ENCODE measurements at places on chromosomes 3 and 15. TPM values are rescaled to one million over a fixed set of nuclear protein-coding genes. Genes with fewer than 3 reads are reported as not detected.
A peak's percentile ranks its signal among the peaks of the same experiment; 100 is the strongest.

DNA sequence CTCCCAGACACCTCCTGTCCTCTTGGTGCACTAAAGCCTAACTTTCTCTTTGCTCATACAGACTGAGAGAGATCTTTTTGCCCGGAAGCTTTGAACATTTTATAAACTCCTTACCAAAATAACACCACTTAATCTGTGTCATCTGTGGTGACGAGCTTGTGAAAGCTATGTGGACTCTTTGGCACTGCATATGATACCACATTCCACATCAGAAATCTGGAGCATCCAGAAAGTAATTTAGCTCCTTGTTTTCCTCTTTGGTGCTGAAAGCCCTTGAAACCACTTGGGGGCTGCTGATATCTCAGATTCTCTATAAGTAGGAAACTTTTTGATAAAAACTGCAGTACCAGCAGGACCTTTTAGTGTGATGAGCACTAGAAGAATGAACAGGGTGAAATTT, 128.3 kb downstream of the ALCAM start:
- H3K4me1 ChIP-seq: no peaks in the 10 kb centered on the region
- peaks cover 7% of the 10 kb centered on the region for H3K36me3 ChIP-seq
- H3K27ac ChIP-seq: no peak overlapping the region
- H3K27me3 ChIP-seq: no peaks in the 10 kb centered on the region

DNA sequence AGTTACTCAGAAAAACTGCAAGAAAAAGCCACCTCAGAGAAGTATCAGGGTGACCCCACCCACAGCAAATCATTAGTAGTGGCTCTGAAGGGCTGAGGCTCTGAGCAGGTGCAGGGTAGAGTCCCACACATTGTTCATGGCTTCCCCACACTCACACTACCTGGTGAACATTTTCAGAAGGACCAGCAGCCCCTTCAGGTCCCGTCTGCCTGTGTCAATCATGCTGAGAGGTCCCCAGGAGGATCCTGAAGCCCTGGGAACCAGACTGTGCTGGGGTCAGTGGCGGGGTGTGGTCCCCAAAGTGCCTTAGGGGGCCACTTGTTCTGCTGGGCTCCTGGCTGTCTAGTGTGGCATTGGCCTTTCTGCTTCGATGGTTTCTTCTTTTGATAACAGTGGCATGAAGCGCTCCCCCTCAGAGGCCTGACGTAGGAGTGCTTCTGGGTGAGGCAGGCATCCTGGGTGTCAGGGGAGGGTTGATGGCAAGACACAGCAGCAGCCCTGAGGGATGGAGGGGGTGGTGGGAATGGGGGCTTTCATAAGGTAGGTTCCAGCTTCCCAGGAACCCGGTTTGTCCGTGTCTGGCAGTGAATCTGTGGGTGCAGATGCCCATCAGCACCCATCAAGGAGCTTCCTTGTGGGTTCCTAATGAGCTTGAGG, 19.0 kb upstream of the FANCD2 start:
- H3K27me3 ChIP-seq: peaks cover 3% of the 10 kb centered on the region
- H3K36me3 ChIP-seq: peaks cover 8% of the 10 kb centered on the region
- DNase-seq: no peak
- peaks cover 18% of the 10 kb centered on the region for H3K4me1 ChIP-seq
- H3K4me3 ChIP-seq: no peak overlapping the region

- no peak for DNase-seq
- no peak overlapping the region for H3K27ac ChIP-seq
- H3K27me3 ChIP-seq: no peaks in the 10 kb centered on the region
- H3K4me3 ChIP-seq: no peak overlapping the region
Observed at GRCh38 chr3:143464850-143465249, 345.3 kb downstream of the CHST2 start.

DNA sequence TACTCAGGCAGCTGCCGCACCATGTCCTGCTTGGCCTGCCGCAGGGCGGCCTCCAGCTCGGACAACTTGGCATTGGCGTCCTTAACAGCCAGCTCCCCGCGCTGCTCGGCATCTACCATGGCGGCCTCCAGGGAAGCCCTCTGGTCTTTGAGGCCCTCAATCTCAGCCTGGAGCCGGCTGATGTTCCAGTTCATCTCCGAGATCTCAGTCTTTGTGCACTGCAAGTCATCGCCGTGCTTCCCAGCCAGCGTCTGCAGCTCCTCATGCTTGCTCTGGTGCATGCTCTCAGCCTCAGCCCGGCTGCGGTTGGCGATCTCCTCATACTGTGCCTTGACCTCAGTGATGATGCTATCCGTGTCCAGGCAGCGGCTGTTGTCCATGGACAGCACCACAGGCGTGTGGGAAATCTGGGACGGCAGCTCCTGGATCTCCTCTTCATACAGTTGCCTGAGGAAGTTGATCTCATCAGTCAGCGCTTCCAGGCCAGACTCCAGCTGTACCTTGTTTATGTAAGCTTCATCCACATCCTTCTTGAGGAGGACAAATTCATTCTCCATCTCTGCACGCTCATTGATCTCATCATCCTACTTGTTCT, 15.5 kb upstream of the PSTPIP1 start:
- no peaks in the 10 kb centered on the region for H3K27me3 ChIP-seq
- no peak overlapping the region for H3K4me3 ChIP-seq
- peaks cover 19% of the 10 kb centered on the region for H3K4me1 ChIP-seq

DNA sequence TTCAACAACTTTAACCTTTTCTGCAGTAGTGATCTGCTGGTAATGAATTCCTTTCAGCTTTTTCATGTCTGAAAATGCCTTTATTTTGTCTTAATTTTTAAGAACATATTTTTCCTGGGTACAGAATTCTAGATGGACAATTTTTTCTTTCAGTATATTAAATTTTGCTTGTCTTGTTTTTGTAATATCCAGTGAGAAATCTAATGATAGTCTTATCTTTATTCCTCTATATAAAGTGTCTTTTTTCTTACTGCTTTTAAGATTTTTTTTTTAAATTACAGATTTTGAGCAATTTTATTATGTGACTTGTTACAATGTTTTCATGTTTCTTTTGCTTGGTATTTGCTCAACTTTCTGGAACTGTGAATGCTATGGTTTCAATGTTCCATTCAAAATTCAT, 38.1 kb downstream of the TCF12 start:
- no peaks in the 10 kb centered on the region for H3K27me3 ChIP-seq
- H3K27ac ChIP-seq: no peak overlapping the region
- no peak overlapping the region for H3K4me3 ChIP-seq
- peaks cover 28% of the 10 kb centered on the region for H3K4me1 ChIP-seq
- no peak for DNase-seq

DNA sequence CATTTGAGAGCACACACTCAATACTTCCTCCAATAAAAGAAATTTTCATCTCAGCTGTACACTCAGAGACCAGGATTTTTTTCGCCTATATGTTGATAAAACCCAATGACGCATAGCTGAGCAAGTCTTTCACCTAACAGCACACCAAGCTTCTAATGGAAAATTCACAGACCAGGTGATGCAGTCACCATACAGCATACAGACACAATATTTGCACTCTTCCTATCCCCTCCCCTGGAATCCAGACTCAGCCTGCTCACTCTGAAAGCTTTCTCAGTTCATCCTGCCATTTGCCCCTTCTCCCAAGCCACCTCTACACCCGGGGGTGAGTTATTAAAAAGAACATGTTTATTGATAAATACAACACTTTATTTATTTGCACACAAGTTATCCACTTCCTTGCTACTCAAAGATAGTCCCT, 1.7 kb downstream of the TBC1D5 start:
- peaks cover 45% of the 10 kb centered on the region for H3K4me1 ChIP-seq
- H3K27me3 ChIP-seq: no peaks in the 10 kb centered on the region
- no peak for DNase-seq
- peaks cover 12% of the 10 kb centered on the region for H3K36me3 ChIP-seq
- H3K4me3 ChIP-seq: peak overlapping the region; percentile 93

- peaks cover 57% of the 10 kb centered on the region for H3K4me1 ChIP-seq
- H3K36me3 ChIP-seq: peaks cover under 1% of the 10 kb centered on the region
- H3K4me3 ChIP-seq: peak overlapping the region; percentile 89
- peak; percentile 84 for DNase-seq
- H3K27me3 ChIP-seq: no peaks in the 10 kb centered on the region
Observed at GRCh38 chr3:36907911-36908646, 36.8 kb downstream of the TRANK1 start.

DNA sequence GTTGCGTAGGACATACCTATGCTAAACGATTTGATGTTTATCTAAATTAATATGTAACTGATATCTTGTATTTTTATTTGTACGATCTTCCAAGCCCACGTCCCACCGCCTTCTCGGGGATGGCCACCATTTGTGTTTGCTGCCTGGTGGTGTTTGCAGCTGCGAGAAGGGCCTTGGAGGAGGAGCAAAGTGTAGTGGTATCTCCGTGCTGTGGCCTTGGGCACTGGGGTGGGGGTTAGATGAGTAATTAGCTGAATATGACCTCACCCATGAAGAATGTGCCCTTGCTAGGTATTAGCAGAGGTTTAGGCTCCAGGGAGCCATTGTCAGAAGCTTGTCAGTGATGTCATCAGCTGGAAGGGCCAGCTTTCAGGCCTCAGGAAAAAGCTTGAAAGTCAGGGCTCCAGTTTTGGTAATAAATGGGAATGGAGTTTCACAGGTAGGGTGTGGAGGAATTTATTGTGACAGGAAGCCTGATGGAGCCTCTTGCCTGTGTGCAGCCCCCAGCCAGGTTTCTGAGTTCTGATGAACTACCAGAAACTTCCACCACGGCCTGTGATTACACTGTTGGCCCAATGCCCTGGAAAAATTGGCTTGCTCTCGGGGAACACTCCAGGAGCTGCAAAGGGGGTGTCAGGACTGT, 41.0 kb downstream of the FLNB start:
- H3K27ac ChIP-seq: no peak overlapping the region
- H3K4me1 ChIP-seq: peaks cover 38% of the 10 kb centered on the region
- no peaks in the 10 kb centered on the region for H3K27me3 ChIP-seq

GRCh38 chr3:178404961-178405360, 131.3 kb upstream of the KCNMB2 start:
- DNase-seq: no peak
- H3K4me1 ChIP-seq: no peaks in the 10 kb centered on the region
- H3K36me3 ChIP-seq: no peaks in the 10 kb centered on the region
- H3K27ac ChIP-seq: no peak overlapping the region
- no peak overlapping the region for H3K4me3 ChIP-seq
- H3K27me3 ChIP-seq: peaks cover 9% of the 10 kb centered on the region

DNA sequence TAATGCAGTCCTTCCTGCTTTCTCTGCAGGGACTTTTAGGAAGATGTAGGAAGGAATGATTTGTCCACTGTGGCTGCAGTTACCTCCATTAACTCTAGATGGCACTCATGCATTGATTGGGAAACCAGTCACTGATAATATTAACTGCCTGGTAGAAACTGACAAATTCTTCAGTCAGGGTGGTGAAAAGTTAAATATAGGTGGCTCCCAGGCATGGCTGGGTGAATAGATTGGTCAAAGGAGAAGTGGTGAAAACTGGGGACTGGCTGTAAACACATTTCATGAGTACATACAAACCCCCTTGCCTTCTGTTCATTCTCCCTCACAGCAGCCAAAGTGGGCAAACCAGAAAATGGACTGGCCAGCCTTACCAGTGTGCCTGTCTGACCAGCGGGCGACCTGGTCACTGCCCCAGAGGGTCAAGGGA, 333.4 kb downstream of the THSD4 start:
- H3K27ac ChIP-seq: no peak overlapping the region
- H3K4me1 ChIP-seq: no peaks in the 10 kb centered on the region
- H3K4me3 ChIP-seq: no peak overlapping the region
- H3K36me3 ChIP-seq: no peaks in the 10 kb centered on the region

DNA sequence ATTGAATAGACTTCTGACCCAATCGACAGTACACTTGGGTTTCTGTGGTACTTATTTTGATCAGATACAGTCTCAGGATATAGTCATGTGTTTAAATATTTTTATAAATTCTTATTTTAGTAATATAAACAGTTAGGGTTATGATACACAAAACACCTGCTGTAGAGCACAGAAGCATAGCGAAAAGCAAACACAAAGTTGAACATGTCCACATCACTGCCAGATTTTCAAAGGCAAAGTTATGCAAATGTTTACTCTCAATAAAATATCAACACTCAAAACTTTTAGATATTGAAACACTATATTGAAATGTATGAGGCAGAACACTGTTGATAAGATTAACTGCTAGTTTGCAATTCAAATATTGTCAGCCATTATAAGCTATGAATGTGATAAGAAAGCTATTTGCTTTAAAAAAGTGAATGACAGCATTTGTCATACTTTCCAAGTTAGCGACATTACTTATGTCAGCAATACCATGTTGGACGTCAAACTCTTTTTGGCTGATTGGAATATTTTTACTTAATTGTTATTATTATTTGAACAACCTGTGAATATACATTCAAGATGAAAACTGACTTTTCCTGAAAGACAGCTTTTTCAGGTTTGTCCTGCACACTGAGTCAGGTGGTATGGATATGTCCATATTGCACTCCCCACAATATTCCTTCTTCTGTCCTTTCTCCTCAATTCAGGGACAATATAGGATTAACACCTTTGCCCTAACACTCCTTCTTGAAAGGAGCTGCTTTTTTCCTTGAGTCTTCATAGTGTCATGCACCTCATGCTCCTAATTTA, 367.1 kb downstream of the EPHA3 start:
- H3K27ac ChIP-seq: no peak overlapping the region
- DNase-seq: no peak
- H3K4me1 ChIP-seq: no peaks in the 10 kb centered on the region
- H3K4me3 ChIP-seq: no peak overlapping the region
- H3K36me3 ChIP-seq: no peaks in the 10 kb centered on the region
- no peaks in the 10 kb centered on the region for H3K27me3 ChIP-seq

GRCh38 chr3:187736418-187736871, 8.8 kb downstream of the BCL6 start:
- peak; percentile 33 for DNase-seq
- no peak overlapping the region for H3K27ac ChIP-seq

GRCh38 chr3:27730774-27731659, 8.9 kb upstream of the EOMES start:
- H3K27ac ChIP-seq: no peak overlapping the region
- no peak overlapping the region for H3K4me3 ChIP-seq
- peaks cover 33% of the 10 kb centered on the region for H3K4me1 ChIP-seq

GRCh38 chr3:60574046-60574769, 677.0 kb downstream of the FHIT start:
- no peaks in the 10 kb centered on the region for H3K36me3 ChIP-seq
- no peaks in the 10 kb centered on the region for H3K27me3 ChIP-seq
- no peak overlapping the region for H3K4me3 ChIP-seq
- H3K4me1 ChIP-seq: no peaks in the 10 kb centered on the region

LOXL1 gene
- 1.6 TPM for total RNA-seq

NANOGP8 gene
- not detected for total RNA-seq

SLC28A1 gene
- not detected for total RNA-seq

GOLGA6L22 gene
- not detected for total RNA-seq

RPL15 gene
- total RNA-seq: 2,747 TPM
